ENCODE measurements at places on chromosomes 13 and 19. TPM values are rescaled to one million over a fixed set of nuclear protein-coding genes. Genes with fewer than 3 reads are reported as not detected.

The CD70 gene
- total RNA-seq, result not detected

The ZNF98 gene
- total RNA-seq, result not detected

The ZNF681 gene
- total RNA-seq, result 0.43 TPM

The ZNF20 gene
- total RNA-seq, result 5.5 TPM

The ADPRHL1 gene
- total RNA-seq, result 1.1 TPM

The RNF17 gene
- total RNA-seq, result 0.98 TPM

The OR7A5 gene
- not detected for total RNA-seq

The INSL3 gene
- not detected for total RNA-seq

The SLC8A2 gene
- total RNA-seq, result 0.36 TPM

The LMTK3 gene
- total RNA-seq, result 0.33 TPM

The NBEA gene
- total RNA-seq, result 11.4 TPM

The DOHH gene
- total RNA-seq, result 14.8 TPM

The NLRP5 gene
- not detected for total RNA-seq

The ZNF429 gene
- 5.7 TPM for total RNA-seq

Measured in smooth muscle cell of the pulmonary artery (primary cell).